Activated naive CD8-positive, alpha-beta T cell treated with anti-CD3 and anti-CD28 coated beads, Interleukin-2, amount 50 U/mL, for 24 hours (primary cell): ENCODE measurements at places on chromosomes 5 and 9.

DNA sequence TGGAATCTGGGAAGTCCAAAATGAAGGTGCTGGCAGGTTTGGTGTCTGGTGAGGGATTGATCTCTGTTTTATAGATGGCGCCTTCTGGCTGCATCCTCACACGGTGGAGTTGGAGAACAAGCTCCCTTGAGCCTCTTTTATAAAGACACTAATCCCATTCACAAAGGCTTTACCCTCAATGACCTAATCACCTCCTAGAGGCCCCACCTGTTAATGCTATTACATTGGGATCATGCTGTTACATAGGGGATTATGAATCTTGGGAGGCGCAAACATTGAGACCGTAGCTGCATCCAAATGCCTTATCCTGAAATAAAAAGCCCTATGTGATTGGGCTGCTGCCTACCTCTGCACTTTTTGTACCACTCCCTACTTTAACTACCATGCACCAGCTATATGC is 197.1 kb upstream of the HMHB1 start:
- DNase-seq = no peak

- DNase-seq = no peak
These were observed 275.4 kb downstream of the EBF1 start for GRCh38 chr5:158824241-158824882.

DNA sequence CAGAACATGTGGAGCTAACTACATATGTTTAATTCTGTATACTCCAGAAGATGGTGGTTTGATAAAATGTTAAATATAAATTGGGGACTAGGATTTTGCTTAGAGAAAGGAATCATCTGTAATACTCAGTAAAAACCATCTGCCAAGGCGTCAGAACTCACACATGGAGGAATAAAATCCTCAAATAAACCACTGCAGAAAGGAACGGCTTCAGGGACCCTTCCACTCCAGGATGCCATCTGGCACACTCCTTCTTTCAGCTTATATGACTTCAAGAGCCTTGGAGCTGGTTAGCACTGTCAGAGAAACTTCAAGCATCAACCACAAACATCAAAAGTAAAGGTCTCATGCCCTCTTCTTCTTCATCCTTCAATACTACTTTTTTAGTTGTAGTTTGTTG is 360.6 kb downstream of the PLK2 start:
- DNase-seq = no peak

GRCh38 chr5:165837286-165837685 is 2331.9 kb downstream of the MAT2B start:
- DNase-seq = no peak

DNA sequence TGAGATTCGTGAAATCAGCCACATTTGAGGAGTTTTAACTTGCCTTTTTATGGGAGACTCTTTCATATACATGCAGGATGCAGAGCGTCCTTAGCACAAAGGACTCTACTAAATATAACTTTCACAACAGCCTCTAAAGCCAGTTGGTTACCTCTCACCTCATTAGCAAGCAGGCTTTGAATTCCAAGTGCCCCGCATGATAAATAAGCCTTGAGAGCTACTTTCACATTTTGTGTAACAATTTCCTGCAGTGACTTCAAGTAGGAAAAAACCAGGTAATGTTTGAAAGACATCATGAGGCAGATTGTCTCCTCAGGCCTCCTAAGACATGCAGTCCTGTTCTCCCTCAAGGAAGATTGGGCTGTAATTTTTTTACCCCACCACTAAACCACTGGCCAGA is 50.5 kb downstream of the RALGPS1 start:
- no peak for DNase-seq

DNA sequence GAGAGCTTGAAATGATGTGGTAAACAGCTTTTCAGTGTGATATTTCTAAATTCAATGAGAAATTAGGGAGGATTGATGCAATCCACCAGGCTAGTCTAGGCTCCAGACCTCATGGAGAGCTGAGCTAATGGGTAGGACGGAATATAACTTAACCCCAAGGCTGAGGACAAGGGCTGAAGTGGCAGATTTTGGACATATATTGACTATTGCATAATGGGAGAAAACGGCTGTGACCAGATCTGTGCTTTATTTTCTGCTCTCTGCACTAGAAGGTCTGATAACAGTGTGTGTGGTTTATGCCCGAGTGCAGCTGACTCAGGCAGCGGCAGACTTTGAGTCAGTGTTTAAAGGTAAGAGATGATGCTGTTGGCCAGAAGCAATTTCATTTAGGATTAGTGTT is 70.6 kb downstream of the ACTBL2 start:
- no peak for DNase-seq

DNA sequence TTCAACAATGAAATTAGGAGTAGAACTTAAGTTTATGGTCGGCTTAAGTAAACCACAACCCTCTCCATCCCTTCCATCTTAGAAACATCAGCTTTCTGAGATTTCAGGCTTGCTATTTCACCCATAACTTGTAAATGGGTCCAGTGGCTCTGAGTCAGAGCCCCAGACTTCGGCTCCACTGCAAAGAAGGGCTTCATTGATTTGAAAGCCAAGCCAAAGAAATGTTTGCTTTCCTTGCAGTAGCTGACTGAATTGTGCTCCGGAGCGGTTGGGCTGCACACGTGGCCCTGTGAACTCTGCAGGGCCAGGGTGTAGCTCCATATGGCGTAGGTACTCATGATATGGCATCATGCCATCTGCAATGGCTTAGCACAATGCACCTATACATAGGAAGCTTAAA is 57.0 kb downstream of the NREP start:
- DNase-seq = no peak

- DNase-seq = no peak
These were observed 94.0 kb upstream of the DNAH5 start for GRCh38 chr5:14038341-14038959.

- DNase-seq = no peak
These were observed 15.0 kb upstream of the GNG10 start for GRCh38 chr9:111646417-111646816.
